ENCODE measurements at places on chromosomes 7 and 10. TPM values are rescaled to one million over a fixed set of nuclear protein-coding genes. Genes with fewer than 3 reads are reported as not detected.

Gene TMEM213
- total RNA-seq = not detected

Gene TCERG1L
- not detected for total RNA-seq

Gene TAC1
- total RNA-seq = 0.24 TPM

Gene SKIDA1
- total RNA-seq = 0.95 TPM

Gene TEX36
- total RNA-seq = not detected

Measured in left colon (tissue), 2 donors.